ENCODE measurements at places on chromosomes 7 and 10.

DNA sequence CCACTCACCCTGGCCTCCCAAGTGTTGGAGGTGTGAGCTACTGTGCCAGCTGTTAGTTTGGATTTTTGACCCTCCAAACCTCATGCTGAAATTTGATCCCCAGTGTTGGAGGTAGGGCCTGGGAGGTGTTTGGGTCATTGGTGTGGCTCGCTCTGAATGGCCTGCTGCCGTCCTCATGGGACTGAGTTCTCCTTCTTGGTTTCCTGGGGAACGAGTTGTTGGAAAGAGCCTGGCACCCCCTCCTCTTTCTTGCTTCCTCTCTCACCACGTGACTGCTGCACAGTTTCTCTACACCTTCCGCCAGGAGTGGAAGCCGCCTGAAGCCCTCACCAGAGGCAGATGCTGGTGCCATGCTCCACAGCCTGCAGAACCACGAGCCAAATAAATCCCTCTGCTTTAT is 253.5 kb downstream of the PHTF2 start:
- DNase-seq, result no peak

GRCh38 chr10:27019827-27020226 is 80.5 kb downstream of the ANKRD26 start:
- no peak for DNase-seq

- DNase-seq, result no peak
Observed at GRCh38 chr7:22826593-22826992, 3.9 kb upstream of the TOMM7 start.

- no peak for DNase-seq
Observed at GRCh38 chr10:58731276-58731675, 218.6 kb downstream of the BICC1 start.

DNA sequence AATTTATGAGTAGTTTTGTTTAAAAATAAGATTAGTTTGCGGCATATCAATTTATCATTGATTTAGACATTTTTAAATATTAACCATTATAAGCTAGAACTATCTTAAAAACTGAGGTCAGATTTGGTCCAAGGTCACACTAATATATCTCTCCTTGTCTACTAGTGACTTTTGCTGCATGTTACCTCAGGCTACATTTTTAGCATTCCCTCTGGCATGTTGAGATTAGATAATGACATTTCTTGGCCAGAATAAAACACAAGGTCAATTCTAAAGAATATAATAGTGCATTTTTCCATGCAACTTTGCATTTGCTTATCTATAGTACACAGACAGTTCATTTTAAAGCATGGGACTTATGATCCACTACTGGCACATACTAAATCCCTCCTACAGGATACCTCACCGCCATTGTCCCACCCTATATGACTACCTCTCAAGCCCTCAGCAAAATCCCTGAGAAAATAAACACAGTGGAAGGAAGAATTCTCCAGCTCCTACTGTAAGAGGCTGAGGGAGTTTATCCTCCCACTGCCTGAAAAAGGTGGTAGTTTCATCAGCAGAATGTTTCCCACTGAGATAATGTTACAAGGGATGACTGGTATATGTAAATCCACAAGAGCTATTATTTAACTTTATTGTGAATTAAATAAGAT is 816.4 kb downstream of the GRM8 start:
- no peak for DNase-seq

GRCh38 chr7:7136466-7137381 is 45.6 kb upstream of the C1GALT1 start:
- no peak for DNase-seq

GRCh38 chr10:48856855-48857254 is 82.8 kb downstream of the LRRC18 start:
- DNase-seq, result no peak

DNA sequence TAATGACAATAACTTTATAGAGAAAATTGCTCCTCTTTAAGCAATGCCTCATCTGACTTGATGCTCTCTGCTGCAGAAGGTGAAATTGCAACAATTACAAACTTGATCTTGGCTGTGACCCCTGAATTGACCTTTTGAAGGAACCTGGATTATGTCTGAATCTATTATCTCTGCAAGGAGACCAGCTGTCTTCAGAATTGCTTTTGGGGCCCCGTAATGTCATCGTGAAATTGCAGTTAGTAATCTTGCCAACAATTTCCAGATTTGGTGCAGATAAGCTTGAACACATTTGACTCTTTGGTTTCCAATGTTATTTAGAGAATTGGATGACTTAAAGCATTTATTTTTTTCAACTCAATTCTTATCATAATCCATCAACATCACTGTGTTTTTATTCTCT is 520.6 kb downstream of the CCSER2 start:
- no peak for DNase-seq

GRCh38 chr7:94602181-94602580 is 53.8 kb downstream of the SGCE start:
- DNase-seq, result no peak

- no peak for DNase-seq
Observed at GRCh38 chr7:2008101-2008935, 224.4 kb downstream of the MAD1L1 start.

GRCh38 chr7:106620676-106621075 is 40.3 kb downstream of the CCDC71L start:
- DNase-seq, result no peak

- DNase-seq, result no peak
Observed at GRCh38 chr10:2660276-2660675, 407.1 kb upstream of the PFKP start.

DNA sequence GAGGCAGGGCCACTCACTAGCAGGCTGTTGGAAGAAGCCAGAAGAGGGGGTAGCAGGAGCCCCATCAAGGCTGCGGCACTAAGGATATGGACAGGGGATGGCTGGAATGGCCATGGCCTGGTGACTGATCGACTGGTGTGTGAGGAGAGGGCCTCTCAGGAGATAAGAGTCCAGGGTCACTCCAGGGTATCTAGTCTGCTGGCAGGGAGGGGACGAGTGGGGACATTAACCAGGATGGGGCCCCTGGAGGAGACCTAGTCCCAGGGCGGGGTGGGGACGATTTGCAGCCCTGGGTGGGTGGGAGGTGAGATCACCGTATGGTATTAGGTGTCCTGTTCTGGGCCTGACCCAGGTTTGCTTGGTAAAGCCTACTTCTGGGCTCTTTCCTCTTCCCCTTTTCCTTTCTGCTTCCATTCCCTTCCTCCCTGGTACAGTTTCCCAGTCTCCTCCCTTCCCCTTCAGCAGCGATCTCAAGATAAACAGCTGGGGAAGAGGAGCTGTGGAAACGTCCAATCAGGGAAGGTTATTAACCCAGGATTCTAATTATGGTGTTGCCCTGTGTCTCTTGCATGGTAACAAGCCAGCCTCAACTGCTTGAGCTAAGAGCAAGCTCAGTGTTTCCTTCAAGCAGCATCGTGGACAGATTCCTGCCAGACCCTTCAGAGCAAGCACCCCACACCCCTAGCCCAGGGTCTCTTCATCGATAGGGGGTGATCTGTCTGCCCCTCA is 233.2 kb downstream of the RPS24 start:
- DNase-seq, result no peak

- peak; percentile 28 for DNase-seq
Observed at GRCh38 chr10:106705681-106706100, 458.8 kb downstream of the SORCS1 start.

GRCh38 chr10:25226775-25227682 is 52.2 kb downstream of the GPR158 start:
- peak; percentile 15 for DNase-seq

- DNase-seq, result no peak
Observed at GRCh38 chr10:131822013-131822691, 78.7 kb upstream of the PPP2R2D start.

DNA sequence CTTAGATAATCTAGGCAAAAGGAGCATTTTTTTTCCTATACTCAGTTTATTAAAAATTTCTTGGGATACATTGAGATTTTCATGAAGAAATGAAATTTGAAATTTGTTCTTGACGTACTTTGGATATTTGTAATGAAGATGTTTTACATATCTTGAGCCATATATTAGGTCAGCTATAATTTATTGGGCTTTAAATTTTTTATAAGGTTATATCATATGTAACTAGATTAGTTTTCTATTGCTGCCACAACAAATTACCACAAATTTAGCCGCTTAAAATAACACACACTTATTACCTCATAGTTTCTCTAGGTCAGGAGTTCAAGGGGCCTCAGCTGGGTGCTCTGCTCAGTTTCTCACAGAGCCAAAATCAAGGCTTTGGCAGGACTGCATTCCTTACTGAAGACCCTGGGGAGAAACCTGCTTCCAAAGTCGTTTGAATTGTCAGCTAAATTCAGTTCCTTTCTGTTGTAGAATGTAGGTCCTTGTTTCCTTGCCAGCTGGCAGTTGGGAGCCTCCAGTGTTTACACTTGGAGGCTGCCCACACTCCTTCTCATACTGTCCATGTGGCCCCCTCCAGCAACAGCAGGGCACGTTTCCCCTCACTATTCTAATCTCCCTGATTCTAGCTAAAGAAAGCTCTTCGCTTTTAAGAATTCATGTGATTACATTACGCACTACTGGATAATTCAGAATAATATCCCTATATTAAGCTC is 42.6 kb upstream of the DNAH11 start:
- no peak for DNase-seq

DNA sequence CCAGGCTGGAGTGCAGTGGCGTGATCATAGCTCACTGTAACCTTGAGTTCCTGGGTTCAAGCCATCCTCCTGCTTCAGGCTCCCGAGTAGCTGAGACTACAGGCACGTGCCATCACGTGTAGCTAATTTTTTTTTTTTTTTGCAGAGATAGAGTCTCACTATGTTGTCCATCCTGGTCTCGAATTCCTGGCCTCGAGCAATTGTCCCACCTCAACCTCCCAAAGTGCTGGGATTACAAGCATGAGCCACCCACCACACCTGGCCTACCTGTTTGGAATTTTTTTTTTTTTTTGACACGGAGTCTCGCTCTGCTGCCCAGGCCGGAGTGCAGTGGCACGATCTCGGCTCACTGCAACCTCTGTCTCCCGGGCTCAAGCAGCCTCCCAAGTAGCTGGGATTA is 117.1 kb upstream of the PARD3 start:
- no peak for DNase-seq

DNA sequence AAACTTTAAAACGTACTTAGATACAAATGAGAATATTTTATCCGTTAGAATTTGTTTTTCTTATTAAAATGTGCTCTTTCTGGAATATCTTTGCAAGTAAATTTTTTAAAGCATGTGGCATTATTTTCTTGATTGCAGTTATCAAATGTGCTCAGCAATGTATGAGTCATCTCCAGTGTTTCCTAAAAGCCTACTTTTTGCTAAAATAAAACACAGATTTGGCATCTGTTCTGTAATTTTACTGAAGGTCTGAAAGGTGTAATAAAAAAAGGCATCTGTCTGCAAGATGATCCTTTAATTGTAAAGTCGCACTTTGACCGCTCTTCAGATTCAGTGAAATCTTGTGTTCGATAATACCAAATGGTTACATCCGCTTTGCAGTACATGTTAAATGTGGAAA is 3.4 kb downstream of the GNAT3 start:
- DNase-seq, result no peak

DNA sequence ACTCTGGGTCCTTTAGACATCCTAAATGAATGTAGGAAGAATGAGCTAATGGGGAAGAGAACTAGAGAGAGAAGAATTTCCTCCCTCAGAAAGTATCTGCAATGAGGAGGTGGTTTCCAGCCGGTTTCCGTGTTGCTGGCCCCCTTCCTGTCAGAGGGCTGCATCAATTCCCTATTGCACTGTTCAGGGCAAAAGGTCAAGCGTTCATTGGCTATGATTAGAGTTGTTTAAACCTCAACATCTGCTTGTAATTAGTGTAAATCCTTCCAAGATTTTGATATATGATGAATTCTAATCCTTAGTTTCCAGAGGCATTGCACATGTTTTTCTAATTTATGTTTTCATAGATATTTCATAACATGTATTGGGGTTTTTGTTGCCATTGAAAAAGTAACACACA is 107.3 kb upstream of the SGCE start:
- DNase-seq, result no peak

DNA sequence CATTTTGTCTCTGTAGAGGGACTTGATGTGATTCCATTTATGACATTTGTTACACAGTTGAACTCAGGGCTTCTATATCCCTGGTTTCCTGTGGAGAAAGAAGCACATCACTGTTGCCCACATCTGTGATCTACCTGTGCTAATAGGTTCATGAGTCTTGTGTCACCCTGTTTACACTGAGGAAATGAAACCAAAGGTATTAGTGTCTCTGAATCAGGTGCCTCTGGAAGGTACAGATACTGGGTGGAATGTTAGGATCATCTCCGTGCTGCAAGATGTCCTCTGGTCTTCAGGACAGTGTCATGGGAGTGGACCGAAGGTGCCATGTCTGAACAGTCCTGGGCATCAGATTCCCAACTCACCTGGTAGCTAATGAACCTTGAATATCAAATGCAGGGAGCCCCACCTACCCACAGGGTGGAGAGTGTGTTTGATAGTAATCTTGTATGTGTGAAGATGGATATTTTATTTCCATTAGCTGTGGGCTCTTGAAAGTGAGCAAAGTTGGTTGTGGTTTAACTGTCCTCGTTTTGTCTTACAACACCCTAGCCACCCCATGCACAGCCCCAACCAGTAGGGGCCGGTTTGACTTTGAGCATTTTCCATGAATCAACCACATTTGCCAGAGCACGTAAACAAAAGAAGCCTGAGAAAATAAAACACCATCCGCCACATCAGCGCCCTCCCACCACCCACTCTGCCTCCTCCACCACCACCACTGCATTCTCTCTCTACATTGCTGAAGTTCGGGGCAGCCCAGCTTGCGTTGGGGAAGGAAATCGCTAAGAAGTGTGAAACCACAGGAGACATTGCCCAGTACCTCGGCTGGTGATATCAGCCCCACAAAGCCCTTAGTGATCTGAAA is 40.7 kb downstream of the TARP start:
- peak; percentile 77 for DNase-seq

GRCh38 chr10:122062831-122063674 is 74.1 kb downstream of the TACC2 start:
- DNase-seq, result no peak

- no peak for DNase-seq
Observed at GRCh38 chr10:95350830-95351228, 60.0 kb upstream of the PDLIM1 start.

DNA sequence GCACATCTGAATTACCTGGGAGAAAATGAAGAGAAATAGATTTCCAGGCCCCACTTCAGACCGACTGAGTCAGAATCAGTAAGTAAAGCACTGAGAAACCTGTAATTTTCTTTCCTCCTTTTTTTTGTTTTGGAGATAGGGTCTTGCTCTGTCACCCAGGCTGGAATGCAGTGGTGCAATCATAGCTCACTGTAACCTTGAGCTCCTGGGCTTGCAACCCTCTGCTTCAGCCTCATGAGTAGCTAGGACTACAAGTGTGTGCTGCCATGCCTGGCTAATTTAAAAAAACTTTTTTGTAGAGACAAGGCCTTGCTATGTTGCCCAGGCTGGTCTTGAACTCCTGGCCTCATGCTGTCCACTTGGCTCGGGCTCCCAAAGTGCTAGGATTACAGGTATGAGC is 260.2 kb downstream of the STK31 start:
- no peak for DNase-seq

Data from activated T-cell treated with anti-CD3 and anti-CD28 coated beads, Interleukin-2, amount 50 U/mL, for 48 hours (primary cell).